ENCODE measurements at places on chromosomes 16 and 17. TPM values are rescaled to one million over a fixed set of nuclear protein-coding genes. Genes with fewer than 3 reads are reported as not detected.

The DLX4 gene
- polyA plus RNA-seq, result 0.14 TPM

The KRTAP3-2 gene
- not detected for polyA plus RNA-seq

- no peak for DNase-seq
These were observed 19.1 kb downstream of the METRNL start for GRCh38 chr17:83098241-83099085.

- DNase-seq, result no peak
These were observed 965.9 kb upstream of the EEF2KMT start for GRCh38 chr16:6063526-6063925.

DNA sequence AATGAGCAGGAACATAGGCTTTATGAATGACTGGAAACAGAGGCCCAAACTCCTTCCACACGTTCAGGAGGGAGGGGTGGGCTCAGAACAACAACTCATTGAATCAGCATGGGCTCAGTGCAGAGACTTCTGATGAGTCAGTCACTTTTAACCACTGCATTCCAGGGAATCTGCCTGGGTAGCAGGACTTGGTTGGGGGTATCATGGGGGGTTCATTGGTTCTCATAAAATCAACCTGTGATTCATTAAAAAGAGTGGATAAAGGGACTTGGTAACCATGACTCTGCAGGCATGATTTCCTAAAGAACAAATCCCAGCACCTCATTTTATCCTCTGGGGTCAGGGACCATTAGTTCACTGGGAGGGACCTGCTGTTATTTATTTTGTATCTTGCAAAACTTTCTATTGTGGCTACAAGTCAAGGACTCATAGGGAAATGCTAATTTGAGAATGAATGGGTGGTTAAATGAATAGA lies 13.8 kb downstream of the ITGB3 start:
- DNase-seq, result peak; percentile 74

DNA sequence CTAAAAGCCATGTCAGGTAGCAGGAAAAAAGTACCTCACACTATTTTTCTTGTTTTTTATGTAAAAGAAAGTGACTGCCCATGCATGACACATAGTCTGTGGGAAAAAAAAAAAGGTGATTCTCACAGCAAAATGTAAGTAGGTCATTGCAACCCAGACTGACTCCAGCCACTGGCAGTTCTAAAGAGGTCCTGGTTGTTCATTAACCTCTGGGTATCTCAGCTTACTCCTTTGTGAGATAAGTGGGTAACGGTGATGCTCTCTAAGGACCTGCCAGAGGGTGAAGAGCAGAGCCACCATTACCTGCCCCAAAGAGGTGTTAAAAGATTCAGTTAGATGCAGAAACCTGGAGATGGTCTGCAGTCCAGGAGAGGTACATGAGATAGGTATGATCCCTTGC lies 531.9 kb downstream of the GRIN2A start:
- DNase-seq, result no peak

The SOST gene
- polyA plus RNA-seq, result not detected

The GLOD4 gene
- polyA plus RNA-seq, result 37.9 TPM

- peak; percentile 99 for DNase-seq
These were observed 426.7 kb upstream of the MAF start for GRCh38 chr16:80027007-80027965.

The CBFA2T3 gene
- 0.09 TPM for polyA plus RNA-seq

DNA sequence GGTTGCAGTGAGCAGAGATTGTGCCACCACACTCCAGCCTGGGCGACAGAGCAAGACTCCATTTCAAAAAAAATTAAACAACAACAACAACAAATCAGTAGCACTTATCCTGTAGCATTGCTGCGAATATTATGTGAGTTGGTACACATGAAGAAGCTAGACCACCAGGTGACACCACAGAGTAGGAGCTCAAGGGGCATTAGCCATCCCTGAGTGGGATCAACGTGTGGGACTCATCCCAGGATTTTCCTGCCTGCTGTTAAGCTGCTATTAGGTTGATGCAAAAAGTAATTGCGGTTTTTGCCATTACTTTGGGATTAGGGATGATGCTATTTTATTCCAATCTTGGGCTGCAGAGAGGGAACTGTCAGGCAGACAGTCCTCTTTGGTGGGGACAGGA lies 47.2 kb downstream of the OTOA start:
- no peak for DNase-seq

DNA sequence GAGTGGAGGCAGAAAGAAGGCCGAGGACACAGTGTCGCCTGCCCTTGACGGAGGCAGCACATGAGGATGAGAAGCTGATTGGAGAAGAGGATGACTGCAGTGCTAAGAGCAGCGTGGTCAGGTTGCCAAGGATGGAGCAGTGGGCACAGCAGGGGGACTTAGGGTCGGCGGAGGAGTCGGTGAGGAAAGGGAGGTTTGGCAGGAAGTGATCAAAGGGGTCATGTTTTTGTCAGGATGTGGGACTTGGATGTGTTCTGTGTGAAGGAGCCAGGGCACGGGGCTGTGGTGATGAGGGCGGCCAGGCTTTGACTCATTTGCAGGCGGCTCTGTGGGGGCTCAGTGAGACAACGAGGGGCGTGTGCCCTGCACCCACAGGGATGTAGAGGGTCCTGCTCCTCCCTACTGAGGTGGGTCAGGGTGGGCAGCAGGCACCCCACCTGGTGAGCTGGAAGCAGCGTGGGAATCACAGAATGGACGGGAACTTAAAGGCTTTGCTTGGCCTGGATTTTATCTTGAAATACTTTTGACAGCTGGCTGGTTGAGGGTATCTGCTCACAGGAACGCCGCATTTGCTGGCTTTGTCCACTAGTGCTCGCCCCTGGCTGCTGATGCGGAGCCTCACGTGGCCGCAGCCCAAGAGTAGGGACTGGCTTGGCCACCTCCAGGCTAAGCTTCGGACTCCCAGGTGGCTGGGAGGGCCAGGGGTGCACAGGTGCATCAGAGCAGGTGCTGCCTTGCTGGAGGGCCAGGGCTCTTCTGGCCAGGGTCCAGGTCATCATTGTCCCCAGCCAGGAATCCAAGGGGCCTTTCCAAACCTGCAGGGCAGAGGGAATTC lies 6.0 kb downstream of the MPG start:
- no peak for DNase-seq

DNA sequence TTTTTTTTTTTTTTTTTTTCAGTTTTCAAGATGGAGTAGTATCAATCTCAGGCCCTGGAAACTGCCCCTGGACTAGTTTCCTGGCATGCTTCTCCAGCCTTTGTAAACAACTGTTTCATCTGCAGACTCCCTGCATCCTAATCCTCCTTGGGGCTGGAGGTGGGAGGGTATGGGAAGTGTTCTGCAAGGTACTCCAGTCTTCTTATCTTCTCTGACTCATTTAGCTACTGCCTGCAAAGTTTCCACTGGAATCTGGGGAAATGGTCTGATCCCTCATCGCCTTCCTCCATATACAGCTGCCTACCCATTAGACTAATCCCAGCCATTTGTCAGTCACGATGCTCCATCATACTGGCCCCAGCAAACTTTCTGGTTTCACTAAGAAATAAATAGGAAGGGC lies 21.5 kb downstream of the COPZ2 start:
- DNase-seq, result no peak

GRCh38 chr16:50012182-50012581 lies 12.8 kb upstream of the CNEP1R1 start:
- DNase-seq, result no peak

DNA sequence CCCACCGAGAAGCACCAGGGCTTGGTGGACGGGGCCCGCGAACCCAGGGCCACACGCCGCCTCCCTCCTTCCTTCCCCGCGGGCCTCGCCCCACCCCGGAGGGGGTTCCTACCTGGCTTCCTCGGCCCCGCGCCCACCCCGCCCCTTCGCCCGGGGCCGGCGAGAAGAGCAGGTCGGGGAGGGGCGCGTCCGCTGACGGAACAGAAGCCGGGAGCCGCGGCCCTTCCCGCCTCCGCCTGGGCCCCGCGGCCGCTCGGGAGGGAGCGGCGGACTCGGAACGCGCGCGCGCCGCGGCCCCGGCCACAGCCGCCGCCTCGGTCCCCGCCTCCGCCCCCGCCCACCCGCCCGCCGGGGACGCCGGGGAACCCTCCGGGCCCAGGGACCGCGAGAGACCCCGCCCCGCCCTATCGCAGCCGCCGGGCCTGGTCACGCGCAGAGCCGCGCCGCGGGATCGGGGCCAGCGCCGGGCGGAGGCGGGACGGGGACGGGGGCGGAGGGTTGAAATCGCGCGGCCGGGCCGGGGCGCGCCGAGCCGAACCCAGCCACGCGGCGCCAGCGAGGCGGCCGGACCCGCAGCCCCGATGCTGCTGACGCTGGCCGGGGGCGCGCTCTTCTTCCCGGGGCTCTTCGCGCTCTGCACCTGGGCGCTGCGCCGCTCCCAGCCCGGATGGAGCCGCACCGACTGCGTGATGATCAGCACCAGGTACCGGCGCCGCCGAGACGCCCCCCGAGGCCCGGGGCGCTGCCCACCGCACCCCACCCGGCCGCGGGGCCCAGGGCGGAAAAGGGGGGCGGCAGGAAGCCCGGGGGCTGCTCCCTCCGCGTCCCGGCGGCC lies at the start of gene TLCD3A:
Gene TLCD3A (plus strand): TSS at position 530 of the 835 bp plus-strand sequence. CDS start 52 bp downstream, at position 582.
- peak; percentile 75 for DNase-seq

DNA sequence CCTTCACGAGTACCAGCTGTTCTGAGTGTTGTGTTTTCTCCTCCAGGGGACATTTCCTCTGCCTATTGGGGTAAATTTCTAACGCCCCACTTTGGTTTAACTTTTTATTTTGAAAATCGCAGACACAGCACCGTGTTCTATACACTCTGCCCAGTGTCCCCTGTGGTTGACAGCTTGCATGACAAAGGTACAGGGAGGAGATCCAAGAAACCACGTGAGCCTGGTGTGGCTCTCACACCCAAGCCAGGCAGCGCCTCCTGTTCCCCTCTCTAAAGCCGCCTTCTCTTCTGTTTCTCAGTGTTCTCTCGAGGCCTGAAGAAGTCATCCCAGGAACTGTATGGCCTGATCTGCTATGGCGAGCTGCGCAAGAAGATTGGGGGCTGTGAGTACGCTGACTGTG lies 25.4 kb downstream of the CRAMP1 start:
- DNase-seq, result no peak

- no peak for DNase-seq
These were observed 36.3 kb upstream of the CCL2 start for GRCh38 chr17:34218748-34219147.

The SLC2A4 gene
- polyA plus RNA-seq, result 0.02 TPM

DNA sequence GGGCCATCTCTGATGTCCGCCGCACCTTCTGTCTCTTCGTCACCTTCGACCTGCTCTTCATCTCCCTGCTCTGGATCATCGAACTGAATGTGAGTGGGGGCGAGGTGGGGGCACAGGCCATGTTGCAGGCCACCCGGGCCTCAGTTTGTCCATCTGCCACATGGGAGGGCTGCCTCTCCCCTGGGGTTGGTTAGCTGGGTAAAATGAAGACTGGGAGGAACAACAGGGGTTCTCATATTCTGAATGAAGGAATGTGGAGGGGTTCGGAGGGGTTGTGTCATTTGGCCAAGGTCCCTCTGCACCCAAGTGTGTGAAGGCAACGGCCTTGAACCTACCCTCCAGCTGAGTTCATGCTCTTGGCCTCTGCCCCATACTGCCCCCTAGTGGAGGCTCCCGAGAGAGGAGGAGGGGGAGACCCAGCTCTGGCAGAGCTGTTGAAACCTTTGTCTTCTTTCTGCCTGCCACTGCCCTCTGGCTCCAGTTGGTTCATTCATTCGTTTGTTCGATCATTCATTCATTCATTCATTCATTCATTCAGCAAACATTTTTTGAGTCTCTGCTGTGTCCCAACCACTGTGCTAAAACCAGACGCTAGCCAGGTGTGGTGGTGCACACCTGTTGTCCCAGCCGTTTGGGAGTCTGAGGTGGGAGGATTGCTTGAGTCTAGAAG lies 11.4 kb upstream of the TCAP start:
- DNase-seq, result no peak

DNA sequence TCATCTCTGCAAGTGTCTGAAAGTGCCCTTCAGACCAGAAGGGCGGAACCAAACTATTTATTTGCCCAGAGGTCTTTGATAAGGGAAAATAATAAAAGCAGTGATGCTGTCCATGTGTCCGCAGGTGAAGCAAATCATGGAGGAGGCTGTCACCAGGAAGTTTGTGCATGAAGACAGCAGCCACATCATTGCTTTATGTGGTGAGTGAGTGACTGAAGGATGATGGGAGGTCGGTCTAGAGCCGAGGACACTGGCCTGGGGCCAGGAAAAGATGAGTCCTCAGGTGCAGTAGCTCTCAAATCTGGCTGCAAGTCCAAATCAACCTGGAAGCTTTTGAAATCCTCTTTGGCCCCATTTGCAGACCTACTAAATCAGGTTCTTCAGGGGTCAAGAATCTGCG lies 6.1 kb downstream of the SGSM2 start:
- peak; percentile 21 for DNase-seq

GRCh38 chr16:15053904-15054303 lies 2.0 kb downstream of the NTAN1 start:
- DNase-seq, result no peak

GRCh38 chr16:14501331-14502255 lies 128.5 kb downstream of the PARN start:
- peak; percentile 98 for DNase-seq

Data from mammary epithelial cell (primary cell).